ENCODE measurements at places on chromosomes 1 and 21.
A peak's percentile ranks its signal among the peaks of the same experiment; 100 is the strongest.

GRCh38 chr1:229251185-229251584 is 19.7 kb upstream of the RAB4A start:
- no peak for DNase-seq

- no peak for DNase-seq
Measured at GRCh38 chr1:229832695-229833094, 206.6 kb downstream of the URB2 start.

- no peak for DNase-seq
Measured at GRCh38 chr1:66777831-66778230, 23.2 kb downstream of the INSL5 start.

GRCh38 chr1:151539321-151540020 is 638 bp upstream of the TUFT1 start:
- peak; percentile 98 for DNase-seq

GRCh38 chr1:193402037-193402436 is 215.6 kb upstream of the B3GALT2 start:
- no peak for DNase-seq
